Fibroblast of skin of scalp (primary cell): ENCODE measurements at places on chromosomes 11 and 22.
A peak's percentile ranks its signal among the peaks of the same experiment; 100 is the strongest.

DNA sequence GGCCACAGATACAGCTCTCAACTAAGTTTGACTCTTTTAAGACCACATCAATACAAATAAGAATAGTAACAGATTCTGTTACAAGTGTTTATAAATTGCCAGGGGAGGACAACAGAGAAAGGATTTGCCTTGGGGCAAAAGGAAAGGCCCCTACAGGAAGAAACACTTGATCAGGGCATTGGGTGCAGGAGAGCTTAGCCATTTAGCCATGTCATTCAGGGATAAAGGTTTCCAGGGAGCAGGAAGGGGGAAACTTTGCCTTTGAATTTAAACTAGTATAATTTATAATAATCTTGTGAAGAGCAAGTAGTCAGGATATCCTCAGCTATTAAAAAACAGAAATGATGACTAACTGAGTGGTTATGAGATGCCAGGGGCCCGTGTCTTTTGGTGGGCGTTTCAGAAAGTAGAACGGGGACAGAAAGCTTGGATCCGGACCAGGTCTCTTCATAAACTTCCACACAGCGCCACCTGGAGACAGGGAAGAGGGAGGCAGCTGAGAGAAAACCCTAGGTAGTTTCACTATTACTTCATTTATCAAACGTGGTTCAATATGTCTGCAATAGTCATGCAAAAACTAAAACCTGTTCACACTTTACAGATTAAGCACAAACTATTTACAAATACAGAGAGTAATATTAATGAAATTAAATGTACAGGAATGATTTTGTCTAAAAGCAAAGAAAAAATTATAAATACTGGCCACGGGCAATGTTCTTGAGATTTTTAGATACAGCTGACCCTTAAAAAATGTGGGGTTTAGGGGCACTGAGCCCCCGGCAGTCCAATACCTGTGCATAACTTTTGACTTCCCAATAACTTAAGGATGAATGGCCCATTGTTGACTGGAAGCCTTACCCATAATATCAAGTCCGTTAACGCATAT is 11.0 kb upstream of the SLC5A4 start:
- DNase-seq = peak; percentile 81

- no peak for DNase-seq
Observed at GRCh38 chr22:22462813-22463567, 45.6 kb downstream of the ZNF280B start.

- no peak for DNase-seq
Observed at GRCh38 chr11:125505492-125506080, 9.5 kb upstream of the FEZ1 start.

DNA sequence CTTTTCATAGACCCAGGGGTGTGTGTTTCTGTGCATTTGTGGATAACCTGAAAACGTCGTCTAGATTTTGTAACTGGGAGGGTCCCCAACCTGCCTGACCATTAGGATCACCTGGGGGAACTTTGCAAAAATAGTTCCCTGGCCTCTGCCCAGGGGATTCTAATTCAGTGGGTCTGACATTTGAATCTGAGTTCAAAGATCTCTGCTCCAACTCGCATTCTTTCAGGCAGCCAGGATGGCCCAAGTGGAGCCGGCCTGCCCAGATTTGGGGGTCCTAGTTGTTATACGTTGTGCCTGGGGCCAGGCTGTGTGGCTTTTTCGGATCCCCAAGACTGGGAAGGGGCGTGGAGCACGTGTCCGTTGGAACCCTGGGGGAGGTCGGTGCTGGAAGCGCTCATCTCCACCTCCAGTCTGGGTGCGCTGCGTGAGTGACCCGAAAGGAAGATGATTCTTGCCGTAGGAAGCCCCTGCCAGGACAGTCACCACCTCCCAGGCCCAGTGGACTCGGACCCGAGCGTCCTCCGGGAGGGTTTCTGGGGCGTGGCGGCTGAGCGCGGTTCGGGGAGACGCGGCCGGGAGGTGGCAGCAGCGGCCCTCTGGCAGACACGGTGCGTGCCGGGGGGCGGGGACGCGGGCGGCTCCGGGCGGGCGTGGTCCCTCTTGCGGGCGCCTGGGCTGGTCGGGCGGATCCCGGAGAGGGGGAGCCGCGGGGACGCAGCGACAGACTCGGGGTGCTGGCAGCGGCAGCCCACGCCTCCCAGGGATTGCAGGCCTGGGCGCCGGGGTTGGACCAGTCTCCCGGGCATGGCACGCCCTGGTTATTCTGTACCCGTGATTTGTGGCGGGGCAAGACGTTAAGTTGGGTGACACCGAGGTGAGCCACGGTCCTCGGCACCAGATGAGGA is 29.2 kb upstream of the PLET1 start:
- peak; percentile 75 for DNase-seq

- no peak for DNase-seq
Observed at GRCh38 chr11:119593346-119593745, 135.7 kb downstream of the NECTIN1 start.

GRCh38 chr11:62794201-62794775 is 2.5 kb upstream of the TMEM223 start:
- DNase-seq = no peak

- no peak for DNase-seq
Observed at GRCh38 chr11:17876827-17877226, 136.0 kb downstream of the SERGEF start.

DNA sequence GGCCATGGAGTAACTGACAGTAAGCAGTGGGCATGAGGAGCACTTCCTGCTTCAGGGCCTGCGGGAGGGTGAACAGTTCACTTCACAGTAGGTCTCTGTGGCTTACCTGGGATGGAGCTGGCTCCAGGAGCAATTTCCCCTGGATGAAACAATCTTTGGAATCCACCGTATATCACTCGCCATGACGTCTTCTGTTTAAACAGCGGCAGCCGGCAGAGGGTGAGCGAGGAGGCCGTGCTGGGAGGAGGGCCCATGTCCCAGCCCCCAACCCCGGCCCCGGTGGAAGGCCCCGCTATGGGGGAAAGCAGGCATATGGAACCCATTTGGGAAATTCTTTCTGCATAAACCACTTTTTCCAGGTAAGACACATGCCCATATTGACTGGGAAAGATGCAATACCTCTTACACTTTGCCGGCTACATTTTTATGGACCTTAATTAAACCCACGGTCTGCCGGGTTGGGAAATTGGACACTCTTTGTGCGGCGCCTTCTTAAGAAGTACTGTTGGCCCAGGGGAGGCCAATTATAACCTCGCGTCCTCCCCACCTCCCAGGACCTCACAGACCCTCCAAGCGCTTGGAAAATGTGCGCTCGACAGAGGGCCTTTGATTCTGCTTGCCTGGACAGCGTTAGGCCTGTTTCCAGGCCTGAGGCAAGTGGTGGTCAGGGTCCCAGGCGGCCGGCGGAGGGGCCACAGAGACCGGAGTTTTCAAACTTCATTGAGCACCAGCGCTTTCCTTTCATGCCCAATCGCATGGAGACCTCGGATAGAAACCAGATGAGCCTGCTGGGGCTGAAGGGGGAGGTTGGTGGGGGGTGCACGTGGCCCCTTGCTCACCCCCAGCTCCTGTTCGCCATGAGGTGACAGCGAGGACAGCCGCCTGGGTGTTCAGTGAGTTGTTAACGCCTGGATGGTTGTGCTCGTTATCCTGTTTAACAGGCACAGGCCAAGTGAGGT is 40.4 kb downstream of the SMIM38 start:
- no peak for DNase-seq

DNA sequence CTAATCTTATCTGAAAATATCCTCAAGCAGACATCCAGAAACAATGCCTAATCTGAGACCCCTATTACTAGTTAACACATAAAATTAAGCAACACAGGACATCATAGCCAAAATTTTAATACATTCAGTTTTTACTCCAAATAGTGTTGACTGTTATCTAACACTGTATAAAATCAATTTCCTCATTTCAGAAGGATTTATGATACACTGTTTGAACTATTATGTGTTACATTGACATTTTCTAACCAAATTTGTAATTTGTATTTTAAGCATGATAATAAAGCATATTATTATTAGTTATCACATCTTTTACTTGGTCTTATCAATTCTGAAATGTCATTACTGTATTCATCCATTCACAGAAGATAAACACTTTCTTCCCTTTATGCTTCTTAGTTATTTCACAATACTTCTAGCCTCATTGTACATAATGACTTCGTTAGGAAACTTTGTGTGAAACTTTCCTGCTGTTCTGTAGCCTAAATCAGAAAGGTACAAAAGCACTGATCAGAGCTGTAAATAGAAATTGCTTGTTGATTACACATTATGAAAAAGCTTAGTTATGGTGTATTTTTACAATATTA is 1248.9 kb downstream of the JRKL start:
- no peak for DNase-seq

- no peak for DNase-seq
Observed at GRCh38 chr11:90364527-90364926, 141.7 kb upstream of the CHORDC1 start.

DNA sequence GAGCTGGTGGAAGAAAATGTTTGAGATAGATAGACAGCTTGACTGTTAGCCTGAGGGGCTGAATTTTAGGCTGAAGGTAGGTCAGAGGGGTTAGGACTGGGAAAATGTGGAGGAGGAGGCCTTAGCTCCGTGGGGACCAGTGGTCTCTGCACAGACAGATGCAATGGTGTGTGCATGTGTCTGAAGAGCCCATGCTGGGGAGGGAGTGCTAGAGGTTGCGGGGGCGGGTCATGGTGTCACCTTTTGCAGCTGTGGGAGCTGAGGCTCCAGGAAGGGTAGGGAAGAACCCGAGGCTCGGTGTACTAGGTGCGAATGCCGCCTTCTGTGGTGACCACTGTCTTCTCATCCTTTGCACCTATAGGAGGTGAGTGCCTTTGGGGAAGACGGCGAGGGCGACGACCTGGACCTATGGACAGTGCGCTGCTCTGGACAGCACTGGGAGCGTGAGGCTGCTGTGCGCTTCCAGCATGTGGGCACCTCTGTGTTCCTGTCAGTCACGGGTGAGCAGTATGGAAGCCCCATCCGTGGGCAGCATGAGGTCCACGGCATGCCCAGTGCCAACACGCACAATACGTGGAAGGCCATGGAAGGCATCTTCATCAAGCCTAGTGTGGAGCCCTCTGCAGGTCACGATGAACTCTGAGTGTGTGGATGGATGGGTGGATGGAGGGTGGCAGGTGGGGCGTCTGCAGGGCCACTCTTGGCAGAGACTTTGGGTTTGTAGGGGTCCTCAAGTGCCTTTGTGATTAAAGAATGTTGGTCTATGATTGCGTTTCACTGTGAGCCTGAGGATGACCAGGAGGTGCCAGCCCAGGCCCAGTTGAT is 1.6 kb downstream of the SDF2L1 start:
- no peak for DNase-seq

- no peak for DNase-seq
Observed at GRCh38 chr22:21766691-21767462, 31.3 kb upstream of the YPEL1 start.

GRCh38 chr11:78768345-78768744 is 193.7 kb upstream of the NARS2 start:
- DNase-seq = no peak

DNA sequence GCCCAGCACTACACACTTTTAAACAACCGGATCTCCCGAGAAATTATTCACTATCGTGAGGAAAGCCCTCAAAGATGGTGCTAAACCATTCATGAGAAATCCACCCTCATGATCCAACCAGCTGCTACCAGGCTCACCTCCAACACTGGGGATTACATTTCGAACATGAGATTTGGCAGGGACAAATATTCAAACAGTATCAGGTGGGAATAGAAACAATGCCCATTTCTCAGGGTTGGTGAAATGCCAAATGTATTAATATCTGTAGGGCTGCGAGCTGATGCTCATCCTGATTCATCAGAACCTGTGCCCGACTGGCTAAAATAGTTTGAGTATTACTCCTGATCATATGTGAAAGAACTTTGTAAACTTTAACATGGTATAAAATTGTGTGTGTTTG is 15.8 kb upstream of the PTPRJ start:
- DNase-seq = no peak

DNA sequence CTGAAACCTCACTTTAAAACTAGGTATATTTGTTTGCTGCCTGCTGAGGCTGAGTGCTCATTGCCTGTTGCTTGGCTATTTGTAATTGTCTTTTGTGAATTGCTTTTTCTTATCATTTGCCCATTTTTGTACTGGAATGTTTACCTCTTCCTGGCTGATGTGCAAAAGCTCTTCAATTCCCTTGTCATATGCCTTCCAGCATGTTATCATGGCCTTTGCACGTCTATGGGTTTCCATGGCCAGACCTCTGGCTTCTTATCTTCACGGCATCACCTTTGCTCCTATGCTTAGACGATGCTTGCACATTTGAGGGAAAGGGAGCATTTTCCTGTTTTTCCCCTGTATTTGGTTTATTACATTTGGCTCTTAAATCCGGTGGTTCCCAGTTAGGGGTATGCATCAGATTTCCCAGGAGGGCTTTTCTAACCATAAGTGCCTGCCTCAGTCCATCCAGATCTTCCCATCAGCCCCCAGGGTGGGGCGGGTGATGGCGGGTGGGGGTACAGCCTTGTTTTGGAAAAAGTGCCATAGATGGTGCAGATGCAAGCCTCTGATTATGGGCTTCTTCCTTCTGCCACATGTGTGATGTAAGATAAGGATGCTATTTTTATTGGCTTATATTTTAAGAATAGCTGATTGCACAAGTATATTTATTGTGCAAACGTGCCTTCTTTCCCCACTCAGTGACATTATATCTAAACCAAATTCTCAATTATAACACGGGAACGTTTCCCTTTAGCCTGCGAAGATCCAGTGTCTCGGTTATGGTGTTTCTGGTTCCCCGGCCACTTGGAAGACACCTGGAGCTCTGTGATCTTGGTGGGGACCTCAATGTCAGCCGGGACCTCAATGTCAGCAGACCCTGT is 70.6 kb upstream of the SEPTIN5 start:
- no peak for DNase-seq

GRCh38 chr11:36389811-36390210 is 93.7 kb downstream of the PRR5L start:
- DNase-seq = no peak

- DNase-seq = peak; percentile 84
Observed at GRCh38 chr11:96045622-96046456, 121.9 kb upstream of the MTMR2 start.

DNA sequence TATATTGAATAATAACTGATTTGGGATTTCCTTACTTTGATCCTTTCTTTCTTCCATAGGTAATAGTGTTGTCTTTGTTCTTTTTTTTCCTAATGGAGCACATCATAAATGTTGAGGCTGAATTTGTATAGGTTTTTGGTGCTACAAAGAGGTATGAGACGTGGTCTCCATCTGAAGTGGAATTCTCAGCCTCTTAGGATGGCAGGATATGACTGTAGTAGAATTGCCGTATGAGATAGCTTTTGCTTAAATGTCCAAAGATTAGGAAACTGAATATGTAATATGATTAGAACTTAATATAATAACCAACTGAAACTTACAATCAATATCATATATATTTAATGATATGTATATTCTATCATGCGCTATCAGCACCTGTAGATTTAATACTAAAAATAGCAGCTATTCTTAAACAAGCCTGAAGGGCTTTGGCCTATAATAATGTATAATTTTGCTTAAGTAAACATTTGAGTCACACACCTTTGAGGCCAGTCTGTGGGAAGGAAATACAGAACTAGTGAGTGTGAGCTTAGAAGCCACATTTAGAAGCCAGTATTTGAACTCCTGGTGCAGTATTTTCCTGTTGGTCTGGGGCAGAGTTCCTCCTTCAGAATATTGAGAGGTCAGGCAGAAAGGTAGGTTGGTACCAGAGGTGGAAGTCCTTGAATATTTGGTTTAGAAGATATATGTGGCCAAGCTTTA is 62.6 kb downstream of the SWAP70 start:
- peak; percentile 32 for DNase-seq
